ENCODE measurements at places on chromosomes 1 and 21.

DNA sequence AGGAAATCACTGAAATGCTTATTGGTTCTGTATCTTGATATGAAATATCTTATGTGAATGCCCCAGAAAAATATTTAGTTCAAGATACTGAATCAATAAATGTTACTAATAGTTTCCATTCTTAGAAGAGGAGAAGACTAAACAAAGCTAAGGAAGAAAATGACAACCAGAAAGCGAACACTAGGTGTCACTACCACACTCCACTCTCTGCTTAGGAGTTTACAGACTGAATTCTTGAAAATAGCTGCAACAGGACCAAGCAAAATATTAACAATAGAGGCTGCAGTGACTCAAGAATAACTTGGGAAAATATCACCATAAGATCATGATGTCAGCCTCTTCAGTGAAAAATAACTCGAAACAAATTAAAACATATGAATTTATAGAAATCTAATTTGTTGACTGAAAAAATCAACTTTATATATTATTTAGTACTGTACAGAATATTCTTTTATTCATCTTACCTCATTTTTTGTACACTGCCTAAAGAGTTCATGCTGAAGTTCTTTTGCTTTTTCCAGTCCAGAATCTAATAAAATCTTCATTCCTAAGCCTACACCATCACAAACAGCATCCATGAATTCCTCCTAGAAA is 61.6 kb downstream of the KIF14 start:
- peaks cover 29% of the 10 kb centered on the region for H3K36me3 ChIP-seq
- no peaks in the 10 kb centered on the region for H3K4me1 ChIP-seq
- DNase-seq, result peak; percentile 19
- H3K27me3 ChIP-seq, result no peaks in the 10 kb centered on the region

GRCh38 chr1:69320757-69321211 is 246.9 kb upstream of the LRRC7 start:
- H3K27ac ChIP-seq, result no peak overlapping the region
- no peaks in the 10 kb centered on the region for H3K36me3 ChIP-seq
- H3K4me1 ChIP-seq, result no peaks in the 10 kb centered on the region
- no peak for DNase-seq
- H3K4me3 ChIP-seq, result no peak overlapping the region

DNA sequence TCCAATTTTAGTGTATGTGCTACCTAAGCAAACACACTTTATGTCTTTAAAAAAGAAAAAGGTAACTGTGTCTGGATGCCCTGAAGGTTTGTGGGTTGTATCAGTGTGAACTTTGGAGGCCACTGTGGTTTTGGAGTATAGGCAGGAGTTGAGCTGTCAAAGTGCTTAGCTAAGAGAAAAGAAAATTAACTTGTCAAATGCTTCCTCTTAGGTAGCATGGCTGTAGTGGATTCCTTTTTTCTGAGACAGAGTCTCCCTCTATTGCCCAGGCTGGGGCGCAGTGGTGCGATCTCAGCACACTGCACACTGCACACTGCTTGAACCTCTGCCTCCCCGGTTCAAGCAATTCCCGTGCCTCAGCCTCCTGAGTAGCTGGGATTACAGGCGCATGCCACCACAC is 11.2 kb upstream of the SLC41A1 start:
- H3K4me1 ChIP-seq, result no peaks in the 10 kb centered on the region
- H3K36me3 ChIP-seq, result no peaks in the 10 kb centered on the region
- H3K4me3 ChIP-seq, result no peak overlapping the region
- DNase-seq, result no peak
- H3K27me3 ChIP-seq, result peaks cover 2% of the 10 kb centered on the region
- no peak overlapping the region for H3K27ac ChIP-seq

DNA sequence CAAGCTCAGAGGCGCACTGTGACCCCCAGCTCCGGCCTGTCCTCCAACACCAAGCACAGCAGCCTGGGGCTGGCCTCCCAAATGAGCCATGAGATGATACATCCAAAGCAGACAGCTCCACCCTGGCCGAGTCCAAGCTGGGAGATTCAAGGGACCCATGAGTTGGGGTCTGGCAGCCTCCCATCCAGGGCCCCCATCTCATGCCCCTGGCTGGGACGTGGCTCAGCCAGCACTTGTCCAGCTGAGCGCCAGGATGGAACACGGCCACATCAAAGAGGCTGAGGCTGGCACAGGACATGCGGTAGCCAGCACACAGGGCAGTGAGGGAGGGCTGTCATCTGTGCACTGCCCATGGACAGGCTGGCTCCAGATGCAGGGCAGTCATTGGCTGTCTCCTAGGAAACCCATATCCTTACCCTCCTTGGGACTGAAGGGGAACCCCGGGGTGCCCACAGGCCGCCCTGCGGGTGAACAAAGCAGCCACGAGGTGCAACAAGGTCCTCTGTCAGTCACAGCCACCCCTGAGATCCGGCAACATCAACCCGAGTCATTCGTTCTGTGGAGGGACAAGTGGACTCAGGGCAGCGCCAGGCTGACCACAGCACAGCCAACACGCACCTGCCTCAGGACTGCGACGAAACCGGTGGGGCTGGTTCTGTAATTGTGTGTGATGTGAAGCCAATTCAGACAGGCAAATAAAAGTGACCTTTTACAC is 29.1 kb downstream of the SLC19A1 start:
- peak overlapping the region; percentile 26 for H3K27ac ChIP-seq
- no peak for DNase-seq
- peaks cover 42% of the 10 kb centered on the region for H3K36me3 ChIP-seq

GRCh38 chr1:214058076-214058475 is 70.3 kb downstream of the PROX1 start:
- H3K4me3 ChIP-seq, result no peak overlapping the region
- no peak for DNase-seq
- H3K27me3 ChIP-seq, result no peaks in the 10 kb centered on the region

DNA sequence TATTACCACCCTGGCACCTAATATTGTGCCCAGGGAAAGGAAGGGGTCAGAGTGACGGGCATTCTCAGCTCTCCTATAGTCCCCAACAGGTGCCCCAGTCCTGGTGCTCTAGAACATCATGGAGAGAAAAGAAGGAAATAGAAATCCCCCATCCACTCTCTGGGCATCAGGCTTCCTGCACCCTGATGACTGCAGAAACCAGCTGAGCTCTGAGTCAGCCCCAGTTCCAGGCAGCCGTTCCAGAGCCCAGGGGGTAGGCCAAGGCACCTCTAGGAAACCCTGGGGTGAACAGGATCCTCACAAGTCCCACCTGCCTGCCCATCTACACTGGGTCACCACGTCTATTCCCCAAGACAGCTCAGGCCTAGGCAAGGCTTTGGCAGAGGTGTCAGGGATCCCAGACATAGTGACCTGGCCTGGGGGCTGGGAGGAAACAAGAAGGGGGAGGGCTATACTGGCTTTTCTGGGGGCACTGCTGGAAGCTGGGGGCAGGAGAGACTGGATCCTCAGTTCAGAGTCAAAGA is 709 bp downstream of the NECTIN4 start:
- no peak for DNase-seq
- H3K27me3 ChIP-seq, result no peaks in the 10 kb centered on the region
- no peaks in the 10 kb centered on the region for H3K36me3 ChIP-seq
- H3K4me1 ChIP-seq, result peaks cover 36% of the 10 kb centered on the region
- H3K27ac ChIP-seq, result peak overlapping the region; percentile 3

GRCh38 chr1:161499099-161500039 is 5.9 kb upstream of the FCGR2A start:
- peaks cover 35% of the 10 kb centered on the region for H3K4me1 ChIP-seq
- H3K4me3 ChIP-seq, result peak overlapping the region; percentile 17
- peak overlapping the region; percentile 61 for H3K27ac ChIP-seq

DNA sequence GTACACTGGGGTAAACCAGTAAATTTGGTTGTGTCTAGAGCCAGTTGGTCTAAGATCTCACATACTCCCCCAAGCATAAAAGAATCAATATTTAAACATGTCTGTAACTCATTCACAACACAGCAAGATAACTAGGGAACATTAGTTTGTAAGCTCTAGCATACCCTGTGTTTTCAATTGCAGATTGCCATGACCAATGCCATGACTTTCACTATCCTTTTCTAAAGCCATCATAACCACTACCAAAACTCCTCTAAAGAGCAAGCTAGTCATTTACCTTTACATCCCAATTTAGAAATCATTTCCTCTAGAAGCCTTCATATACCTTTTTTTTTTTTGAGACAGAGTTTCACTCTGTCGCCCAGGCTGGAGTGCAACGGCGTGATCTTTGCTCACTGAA is 56.5 kb upstream of the PLA2G4A start:
- H3K4me3 ChIP-seq, result no peak overlapping the region
- H3K4me1 ChIP-seq, result peaks cover 15% of the 10 kb centered on the region
- no peak overlapping the region for H3K27ac ChIP-seq
- no peaks in the 10 kb centered on the region for H3K36me3 ChIP-seq

DNA sequence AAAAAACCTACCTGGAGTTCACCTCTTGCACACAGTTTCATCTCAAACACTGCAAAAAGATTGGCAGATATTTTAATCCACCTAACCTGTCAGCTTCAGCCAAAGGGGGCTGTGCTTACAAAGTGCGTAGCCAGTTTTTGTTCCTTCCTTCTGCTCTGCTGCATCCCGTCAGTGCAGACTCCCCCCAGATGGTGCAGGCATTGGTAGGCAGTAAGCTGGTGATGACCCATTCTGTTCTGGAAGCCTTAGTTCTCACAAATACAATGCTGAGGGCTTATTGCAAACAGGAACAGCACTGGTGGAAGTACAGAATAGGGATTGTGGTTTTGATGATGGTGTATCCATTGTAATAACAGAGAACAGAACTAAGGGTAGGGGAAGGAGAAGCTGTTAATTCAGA is 239.5 kb downstream of the RYR2 start:
- H3K27ac ChIP-seq, result no peak overlapping the region
- DNase-seq, result no peak
- H3K36me3 ChIP-seq, result no peaks in the 10 kb centered on the region
- H3K27me3 ChIP-seq, result no peaks in the 10 kb centered on the region

DNA sequence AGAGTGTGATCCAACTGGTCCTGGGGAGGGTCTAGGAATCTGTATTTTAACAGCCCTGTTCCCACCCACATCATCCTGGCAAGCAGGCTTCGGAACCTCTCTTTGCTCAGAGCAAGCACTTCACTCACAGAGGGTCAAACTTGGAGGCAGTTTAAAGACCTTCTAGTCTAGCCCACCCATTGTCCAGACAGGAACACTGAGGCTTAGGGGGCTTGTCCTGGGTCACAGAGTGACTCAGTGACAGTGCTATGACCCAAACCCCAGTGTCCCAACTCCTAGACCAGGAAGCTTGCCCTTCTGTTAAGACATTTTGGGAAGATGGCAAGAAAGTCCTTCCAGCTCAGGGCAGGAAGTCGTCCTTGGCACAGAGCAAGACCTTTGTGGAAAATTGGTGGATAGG is 36.5 kb downstream of the FBXO2 start:
- H3K27ac ChIP-seq, result no peak overlapping the region
- no peaks in the 10 kb centered on the region for H3K4me1 ChIP-seq
- no peaks in the 10 kb centered on the region for H3K36me3 ChIP-seq
- DNase-seq, result no peak

- no peaks in the 10 kb centered on the region for H3K36me3 ChIP-seq
- H3K27me3 ChIP-seq, result no peaks in the 10 kb centered on the region
- no peak overlapping the region for H3K27ac ChIP-seq
- no peaks in the 10 kb centered on the region for H3K4me1 ChIP-seq
- H3K4me3 ChIP-seq, result no peak overlapping the region
- DNase-seq, result no peak
These were observed 319.2 kb upstream of the ZRANB2 start for GRCh38 chr1:71400050-71400449.

- no peaks in the 10 kb centered on the region for H3K36me3 ChIP-seq
- DNase-seq, result no peak
- H3K4me1 ChIP-seq, result no peaks in the 10 kb centered on the region
- H3K27me3 ChIP-seq, result no peaks in the 10 kb centered on the region
- H3K27ac ChIP-seq, result no peak overlapping the region
These were observed 54.5 kb downstream of the STYXL2 start for GRCh38 chr1:167148421-167148820.

- H3K4me1 ChIP-seq, result peaks cover 36% of the 10 kb centered on the region
- peaks cover 43% of the 10 kb centered on the region for H3K36me3 ChIP-seq
- H3K27ac ChIP-seq, result peak overlapping the region; percentile 87
- peak overlapping the region; percentile 96 for H3K4me3 ChIP-seq
These were observed 169 bp downstream of the UBAP2L start for GRCh38 chr1:154220970-154221277.

- H3K27me3 ChIP-seq, result peaks cover 5% of the 10 kb centered on the region
- no peak for DNase-seq
- H3K4me3 ChIP-seq, result peak overlapping the region; percentile 68
- H3K36me3 ChIP-seq, result no peaks in the 10 kb centered on the region
- H3K27ac ChIP-seq, result no peak overlapping the region
These were observed 632 bp upstream of the FALEC start for GRCh38 chr1:150514913-150515327.

DNA sequence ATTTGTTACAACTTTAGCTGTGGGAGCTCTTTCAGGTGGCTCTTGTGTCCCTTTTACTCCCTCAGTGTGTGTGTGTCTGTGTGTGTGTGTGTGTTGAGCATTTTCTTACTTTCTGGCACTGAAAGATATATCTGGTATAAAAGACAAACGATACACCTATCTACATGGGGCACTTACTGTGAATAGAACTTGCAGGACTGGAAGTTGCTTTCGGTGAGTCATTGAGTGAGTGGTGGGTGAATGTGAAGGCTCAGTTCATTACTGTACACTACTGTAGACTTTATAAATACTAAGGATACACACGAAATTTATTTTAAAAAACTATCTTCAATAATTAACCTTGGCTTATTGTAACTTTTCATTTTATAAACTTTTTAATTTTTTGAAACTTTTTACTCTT is 38.7 kb downstream of the BTBD8 start:
- H3K36me3 ChIP-seq, result no peaks in the 10 kb centered on the region
- no peaks in the 10 kb centered on the region for H3K4me1 ChIP-seq
- DNase-seq, result no peak
- H3K4me3 ChIP-seq, result no peak overlapping the region

- no peak overlapping the region for H3K27ac ChIP-seq
- no peaks in the 10 kb centered on the region for H3K4me1 ChIP-seq
- H3K27me3 ChIP-seq, result no peaks in the 10 kb centered on the region
- no peak overlapping the region for H3K4me3 ChIP-seq
These were observed 87.8 kb downstream of the DNM3 start for GRCh38 chr1:171929121-171929520.

DNA sequence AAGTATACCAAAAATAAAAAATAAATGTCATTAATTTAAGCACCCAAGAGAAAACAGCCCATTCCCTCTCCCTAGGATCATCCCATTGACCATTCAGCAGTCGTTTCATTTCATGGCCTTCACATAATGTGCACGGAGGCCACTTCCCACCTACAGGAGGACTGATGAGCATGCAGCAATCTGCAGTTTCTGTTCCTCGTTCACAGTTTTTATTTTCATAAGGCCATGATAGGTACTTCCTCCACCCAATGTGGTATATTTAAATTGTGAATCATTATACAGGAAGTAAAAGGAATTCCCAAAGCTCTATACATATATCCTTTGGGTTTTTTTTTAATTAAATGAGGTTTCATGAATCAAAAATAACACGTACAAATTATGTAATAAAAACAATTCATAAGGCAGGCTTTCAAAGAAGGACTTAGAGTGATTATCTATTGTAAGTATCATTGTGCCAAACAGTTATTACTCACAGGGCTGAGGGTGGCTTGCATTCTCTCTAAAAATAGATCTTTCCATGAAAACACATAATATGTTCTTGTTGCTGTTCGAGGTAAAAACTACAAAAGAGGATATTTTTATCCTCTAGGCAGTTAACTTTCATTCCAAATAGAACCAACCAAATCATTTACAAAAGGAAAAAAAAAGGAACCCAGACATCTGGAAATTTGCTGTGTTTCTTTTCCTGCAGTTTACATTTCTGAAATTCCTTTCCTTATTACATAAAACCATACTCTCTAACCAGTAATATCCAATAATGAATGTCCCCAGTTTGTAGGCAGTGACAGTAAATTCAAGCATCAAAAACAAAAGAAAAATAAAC is 27.5 kb upstream of the SLC44A3 start:
- no peaks in the 10 kb centered on the region for H3K36me3 ChIP-seq
- peaks cover 55% of the 10 kb centered on the region for H3K4me1 ChIP-seq
- DNase-seq, result peak; percentile 88
- H3K27ac ChIP-seq, result peak overlapping the region; percentile 69
- H3K4me3 ChIP-seq, result no peak overlapping the region
